ENCODE measurements at places on chromosomes 2 and 18.
A peak's percentile ranks its signal among the peaks of the same experiment; 100 is the strongest.

DNA sequence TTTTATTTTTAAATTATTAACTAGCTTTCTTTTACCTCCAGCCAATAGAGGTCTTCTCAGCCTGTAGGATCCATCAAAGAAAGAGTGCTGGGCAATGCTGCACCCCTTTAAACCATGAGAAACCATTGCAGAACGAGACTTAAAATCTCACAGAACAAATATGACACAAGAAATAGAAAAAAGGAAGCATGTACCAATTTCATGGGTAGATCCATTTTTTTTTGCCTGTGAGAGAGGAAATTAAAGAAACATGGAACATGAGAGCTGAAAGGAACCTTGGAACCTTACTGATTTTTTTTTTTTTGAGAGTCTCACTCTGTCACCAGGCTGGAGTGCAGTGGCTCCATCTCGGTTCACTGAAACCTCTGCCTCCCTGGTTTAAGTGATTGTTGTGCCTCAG lies 14.0 kb downstream of the HRH4 start:
- no peak for DNase-seq

DNA sequence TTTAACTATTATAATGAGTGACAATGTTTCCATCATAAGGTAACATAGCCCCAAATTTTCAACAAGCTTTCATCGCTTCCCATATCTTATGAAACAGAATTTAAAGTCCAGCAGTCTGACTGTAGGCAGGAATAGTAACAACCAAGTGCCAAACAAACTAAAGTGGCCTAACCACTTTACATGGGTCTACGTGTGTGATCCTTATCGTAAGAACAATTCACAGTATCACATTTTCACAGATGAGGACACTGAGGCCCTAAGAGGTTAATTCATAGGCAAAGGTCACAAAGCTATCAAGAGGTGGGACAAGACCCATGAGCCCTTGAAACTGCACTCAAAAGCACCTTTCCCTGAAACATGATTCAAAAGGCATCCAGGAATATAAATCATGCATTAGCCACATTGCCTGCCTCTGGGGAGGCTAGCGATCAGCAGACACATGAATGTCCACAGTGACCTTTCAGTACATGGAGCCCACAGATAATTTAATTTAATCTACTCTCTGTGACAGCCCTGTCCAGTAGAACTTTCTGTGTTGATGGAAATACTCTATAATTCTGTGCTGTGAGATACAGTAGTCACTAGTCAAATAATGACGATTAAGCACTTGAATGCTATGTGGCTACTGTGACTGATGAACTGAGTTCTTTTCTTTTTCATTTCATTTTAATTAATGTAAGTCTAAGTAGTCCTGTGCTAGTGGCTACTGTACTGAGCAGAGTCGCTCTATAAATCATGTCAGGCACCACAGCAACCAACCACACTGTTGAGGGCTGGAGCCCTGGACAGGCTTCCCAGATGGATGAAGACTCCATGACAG lies 30.3 kb downstream of the KIDINS220 start:
- DNase-seq = no peak

GRCh38 chr2:147439986-147440385 lies 404.8 kb upstream of the ACVR2A start:
- no peak for DNase-seq

- DNase-seq = peak; percentile 13
Observed at GRCh38 chr18:35227254-35227653, 13.6 kb upstream of the ZNF397 start.

- no peak for DNase-seq
Observed at GRCh38 chr2:8458503-8459459, 223.1 kb upstream of the ID2 start.

GRCh38 chr2:217876253-217876570 lies 126.6 kb downstream of the TNS1 start:
- DNase-seq = no peak

GRCh38 chr18:58769321-58769720 lies 95.4 kb upstream of the ZNF532 start:
- DNase-seq = no peak
